ENCODE measurements at places on chromosomes 1 and 21.

DNA sequence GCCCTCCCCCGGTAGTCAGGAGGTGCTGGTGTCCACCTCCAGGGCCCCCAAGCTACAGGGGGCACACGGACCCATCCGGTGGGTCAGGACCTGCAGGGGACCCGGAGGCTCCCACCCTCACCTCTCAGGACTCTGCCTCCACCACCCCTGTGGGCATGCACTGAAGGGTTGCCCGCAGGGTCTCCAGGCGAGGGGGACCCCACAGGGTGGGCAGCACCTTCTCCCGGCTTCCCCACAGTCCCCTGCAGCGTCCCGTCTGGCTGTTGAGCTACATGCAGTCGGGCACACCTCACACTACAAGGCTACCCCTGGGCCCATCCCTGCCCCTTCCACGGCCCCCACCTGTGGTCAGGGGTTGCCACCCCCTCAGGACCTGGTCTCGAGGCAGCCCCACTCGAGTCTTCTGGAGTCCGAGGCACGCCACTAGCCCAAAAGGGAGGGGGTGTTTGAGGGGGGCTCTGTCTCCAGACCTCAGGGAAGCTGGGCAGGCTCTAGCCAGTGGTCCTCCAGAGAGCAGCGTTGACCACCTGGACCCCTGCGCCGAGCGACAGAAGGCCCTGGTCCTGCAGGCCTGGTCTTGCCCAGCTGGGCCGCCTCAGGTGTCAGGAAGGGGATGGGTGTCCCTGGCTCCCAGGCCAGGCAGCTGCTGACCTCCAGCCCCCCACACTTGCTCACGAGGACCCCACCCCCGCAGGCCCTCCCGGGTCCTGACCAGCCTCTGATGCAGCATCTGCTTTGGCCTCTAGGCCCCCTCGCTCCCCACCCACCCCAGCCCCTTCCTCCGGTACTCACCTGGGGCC is 9.6 kb downstream of the PARS2 start:
- DNase-seq = no peak

DNA sequence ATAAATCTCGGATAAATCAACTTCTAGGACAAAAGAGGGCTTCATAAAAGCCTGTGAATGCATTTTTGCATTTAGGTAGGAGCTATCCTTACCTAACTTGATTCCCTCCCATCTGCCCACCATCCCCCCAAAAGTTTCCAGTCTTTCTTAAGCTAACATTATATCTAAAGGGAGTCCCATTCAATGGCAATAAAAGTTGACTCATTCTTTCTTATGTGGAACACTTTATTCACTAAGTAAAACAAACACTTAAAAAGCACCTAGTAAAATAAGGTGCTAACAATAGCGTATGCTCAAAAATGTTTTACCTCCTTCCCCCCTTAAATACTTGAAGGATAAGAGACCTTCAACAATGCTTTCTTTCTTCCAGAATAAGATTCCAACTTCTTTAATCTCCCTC is 83.8 kb downstream of the GON4L start:
- no peak for DNase-seq

GRCh38 chr1:226888021-226888420 is 17.6 kb downstream of the PSEN2 start:
- DNase-seq = no peak

DNA sequence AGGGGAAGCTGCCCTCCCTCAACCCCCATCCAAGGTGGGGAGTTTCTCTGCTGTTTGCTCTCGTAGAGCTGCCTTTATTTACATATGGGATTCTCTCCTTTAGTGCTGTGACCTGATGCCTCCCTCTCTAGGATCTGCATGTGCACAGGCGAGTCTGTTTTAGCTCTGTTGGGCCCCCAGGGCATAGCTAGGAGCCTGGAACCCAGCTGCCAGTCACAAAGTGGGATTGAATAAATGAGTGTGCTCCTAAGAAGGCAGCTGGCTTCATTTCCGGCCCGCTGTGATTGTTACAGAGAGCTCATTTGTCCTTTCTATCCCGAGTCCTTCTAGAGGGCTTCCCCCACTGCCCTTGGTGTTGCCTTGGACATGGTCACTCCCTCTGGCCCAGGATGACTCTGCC is 176.6 kb downstream of the GRIK3 start:
- DNase-seq = no peak

DNA sequence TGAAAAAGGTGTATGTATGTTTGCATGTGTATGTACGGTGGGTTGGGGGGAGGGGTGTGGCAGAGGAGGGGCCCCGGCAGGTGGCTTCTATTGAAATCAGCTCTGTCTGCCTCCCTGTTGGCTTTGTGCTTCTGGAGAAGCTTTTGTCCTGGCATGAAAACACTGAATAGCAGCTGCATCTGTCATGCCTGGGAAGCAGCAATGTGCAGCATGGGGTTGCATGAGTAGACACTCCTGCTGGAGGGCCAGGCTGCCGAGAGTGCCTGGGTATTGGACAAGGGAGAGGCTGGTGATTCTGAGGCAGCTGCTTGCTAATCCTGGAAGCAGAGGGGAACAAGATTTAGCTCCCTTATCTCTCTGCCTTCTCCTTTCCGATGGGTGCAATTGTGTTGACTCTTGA is 20.5 kb downstream of the MAPKAPK2 start:
- DNase-seq = no peak

DNA sequence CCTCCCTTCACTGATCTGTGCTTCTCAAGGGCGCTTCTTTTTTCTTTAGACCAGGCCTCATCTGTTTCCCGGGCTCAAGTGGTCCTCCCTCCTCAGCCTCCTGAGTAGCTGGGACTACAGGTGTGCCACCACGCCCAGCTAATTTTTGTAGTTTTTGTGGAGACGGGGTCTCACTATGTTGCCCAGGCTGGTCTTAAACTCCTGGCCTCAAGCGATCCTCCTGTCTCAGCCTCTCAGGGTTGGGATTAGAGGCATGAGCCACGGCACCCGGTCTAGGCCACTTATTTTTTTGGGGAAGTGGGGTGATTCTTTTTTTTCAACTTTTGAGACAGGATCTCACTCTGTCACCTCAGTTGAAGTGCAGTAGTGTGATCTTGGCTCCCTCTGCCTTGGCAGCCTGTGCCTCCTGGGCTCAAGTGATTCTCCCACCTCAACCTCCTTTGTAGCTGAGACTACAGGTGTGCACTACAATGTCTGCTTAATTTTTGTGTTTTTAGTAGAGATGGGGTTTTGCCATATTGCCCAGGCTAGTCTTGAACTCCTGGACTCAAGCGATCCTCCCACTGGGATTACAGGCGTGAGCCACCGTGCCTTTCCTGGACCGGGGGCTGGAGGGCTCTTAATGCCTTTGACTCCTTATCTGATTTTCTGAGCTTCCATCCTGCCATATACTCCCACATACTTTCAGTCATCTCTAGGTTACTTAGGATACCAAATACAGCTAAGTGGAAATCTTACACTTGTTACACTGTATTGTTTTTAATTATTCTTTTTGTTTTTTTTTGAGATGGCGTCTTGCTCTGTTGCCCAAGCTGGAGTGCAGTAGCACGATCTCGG is 18.9 kb downstream of the MFAP2 start:
- no peak for DNase-seq

- DNase-seq = no peak
Observed at GRCh38 chr1:93347334-93347899, 1.7 kb downstream of the DR1 start.

GRCh38 chr1:30657131-30658013 is 66.0 kb downstream of the MATN1 start:
- DNase-seq = no peak

DNA sequence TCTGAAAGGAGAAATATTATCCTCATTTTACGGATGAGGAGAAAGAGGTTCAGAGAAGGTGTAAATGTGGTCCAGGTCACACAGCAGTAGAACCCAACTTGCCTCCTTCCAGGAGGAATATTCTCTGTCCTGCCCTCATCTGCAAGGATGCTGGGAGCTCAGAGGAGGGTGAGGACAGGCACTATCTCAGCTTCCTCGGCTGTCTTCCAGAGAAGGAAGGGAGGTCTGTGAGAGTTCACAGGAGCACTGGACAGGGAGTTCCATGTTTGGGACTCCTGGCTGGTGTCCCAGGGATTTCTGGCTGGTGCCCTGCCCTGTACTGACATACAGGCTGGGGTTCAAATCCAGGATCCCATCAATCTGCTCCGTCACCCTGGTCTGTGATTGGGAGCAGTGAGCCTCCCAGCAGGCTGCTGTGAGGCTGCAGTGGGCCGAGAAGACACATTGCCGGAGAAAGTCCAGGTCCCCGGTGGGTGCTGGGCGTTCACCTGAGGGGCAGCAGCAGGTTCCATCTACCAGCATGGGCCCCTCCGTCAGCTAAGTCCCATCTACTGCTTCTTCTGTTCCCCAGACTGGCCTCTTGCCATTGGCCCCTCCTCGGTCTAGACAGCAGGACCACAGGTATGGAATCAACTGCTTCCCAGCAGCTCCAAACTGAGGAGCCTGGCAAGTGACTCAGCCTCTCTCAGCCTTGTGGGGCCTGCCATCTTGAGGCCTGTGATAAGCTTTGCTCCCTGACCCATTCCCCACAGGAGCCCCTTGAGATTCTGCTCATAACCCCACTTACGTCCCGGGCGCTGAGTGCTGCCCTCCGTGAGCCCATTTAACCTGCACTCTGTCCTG is 8.5 kb upstream of the BSND start:
- DNase-seq = no peak

- no peak for DNase-seq
Observed at GRCh38 chr1:200780545-200781369, 42.1 kb downstream of the CAMSAP2 start.

DNA sequence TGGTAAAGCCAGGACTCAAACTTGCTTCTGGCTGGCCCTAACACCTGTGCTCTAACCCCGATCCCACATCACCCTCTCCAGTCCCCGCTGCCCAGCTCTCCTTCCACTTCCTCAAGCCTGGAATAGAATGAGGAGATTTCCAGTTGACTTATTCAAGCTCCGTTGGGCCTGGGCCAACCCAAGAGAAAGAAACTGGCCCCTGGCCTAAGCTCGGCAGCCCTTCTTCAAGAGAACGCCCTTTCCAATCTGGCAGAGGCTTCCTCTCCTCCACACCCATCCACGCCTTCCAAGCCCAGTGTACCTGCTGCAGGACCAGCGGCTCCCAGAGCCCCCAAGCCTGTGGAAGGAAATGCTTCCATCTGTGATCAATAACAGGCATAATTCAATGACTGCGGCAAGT is 51.9 kb downstream of the LRRN2 start:
- no peak for DNase-seq

- DNase-seq = no peak
Observed at GRCh38 chr1:19680644-19681043, 16.0 kb downstream of the HTR6 start.

GRCh38 chr1:81340239-81340638 is 460.5 kb upstream of the ADGRL2 start:
- no peak for DNase-seq

DNA sequence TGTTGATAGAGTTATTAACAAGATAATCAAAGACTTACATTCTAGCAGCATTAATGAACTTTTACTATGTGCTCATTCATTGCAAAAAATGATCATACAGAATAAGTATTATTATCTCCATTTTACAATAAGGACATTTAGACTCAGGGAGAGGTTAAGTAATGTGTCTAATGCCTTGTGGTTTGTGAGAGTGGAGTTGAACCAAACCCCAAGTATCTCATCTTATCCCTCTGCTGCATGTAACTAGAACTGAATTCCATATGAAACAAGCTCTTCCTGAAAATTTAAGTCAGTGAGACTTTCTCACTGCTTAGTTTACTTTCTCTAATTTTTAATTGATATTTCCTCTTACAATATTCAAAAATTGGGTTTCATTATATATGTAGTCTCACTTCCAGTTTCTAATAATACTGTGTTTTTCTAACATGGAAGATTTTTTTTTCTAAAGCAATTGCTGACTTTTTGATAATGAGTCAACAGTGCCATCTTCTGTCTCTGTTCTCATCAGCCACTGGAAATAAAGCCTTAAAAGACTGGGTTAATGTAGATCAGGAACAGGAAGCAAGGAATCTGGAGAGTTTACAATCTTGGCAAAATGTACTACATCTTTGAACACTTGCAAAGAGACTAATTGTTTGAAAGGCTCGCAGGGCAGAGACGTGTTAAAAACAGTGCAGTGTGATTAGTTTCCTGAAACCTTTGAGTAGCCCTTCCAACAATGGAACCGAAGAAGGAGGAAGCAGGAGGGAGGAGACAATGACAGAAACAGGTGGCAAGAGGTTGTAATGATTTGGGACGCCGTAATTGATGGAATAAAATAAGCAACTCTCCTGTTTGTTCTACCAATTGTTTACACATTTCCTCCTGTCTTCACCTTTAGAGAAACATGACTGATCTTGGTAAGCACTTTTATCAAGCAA is 567.6 kb downstream of the MRPL39 start:
- no peak for DNase-seq

DNA sequence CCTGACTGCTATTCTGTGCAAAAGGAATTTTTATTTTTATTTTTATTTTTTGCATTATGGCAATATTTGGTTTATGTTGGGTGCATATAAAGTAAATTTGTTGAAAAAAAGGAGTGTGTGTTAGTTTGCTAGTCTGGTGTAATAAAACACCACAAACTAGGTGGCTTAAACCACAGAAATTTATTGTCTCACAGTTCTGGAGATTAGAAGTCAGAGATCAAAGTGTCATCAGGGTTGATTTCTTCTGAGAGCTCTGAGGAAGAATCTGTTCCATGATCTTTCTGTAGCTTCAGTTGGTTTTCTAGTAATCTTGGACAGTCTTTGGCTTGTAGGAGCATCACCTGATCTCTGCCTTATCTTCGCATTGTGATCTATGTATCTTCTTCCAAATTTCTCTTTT is 6.5 kb downstream of the SLC30A7 start:
- no peak for DNase-seq

- no peak for DNase-seq
Observed at GRCh38 chr21:37753122-37753599, 163.1 kb downstream of the KCNJ6 start.

DNA sequence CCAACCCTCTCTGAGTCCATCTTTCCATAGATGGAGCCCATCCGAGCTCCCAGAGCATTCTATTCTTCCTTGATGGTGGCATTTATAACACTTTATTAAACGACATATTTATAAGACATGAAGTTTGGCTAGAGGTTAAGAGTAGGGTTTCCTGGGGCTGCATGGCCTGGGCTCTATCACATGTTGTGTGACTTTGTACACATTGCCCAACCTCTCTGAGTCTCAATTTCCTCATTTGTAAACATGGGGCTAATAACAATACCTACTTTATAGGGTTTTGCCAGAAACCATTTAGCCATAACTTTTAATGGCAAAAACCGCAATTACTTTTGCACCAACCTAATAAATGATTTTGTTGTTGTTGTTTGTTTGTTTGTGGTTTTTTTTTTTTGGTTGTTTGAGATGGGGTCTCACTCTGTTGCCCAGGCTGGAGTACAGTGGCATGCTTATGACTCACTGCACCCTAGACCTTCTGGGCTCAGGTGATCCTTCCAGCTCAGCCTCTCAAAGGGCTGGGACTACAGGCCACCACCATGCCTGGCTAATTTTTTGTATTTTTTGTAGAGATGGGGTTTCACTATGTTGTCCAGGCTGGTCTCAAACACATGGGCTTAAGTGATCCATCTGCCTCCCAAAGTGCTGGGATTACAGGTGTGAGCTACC is 13.9 kb upstream of the ASAP3 start:
- DNase-seq = no peak

GRCh38 chr1:168794057-168794456 is 65.1 kb upstream of the DPT start:
- no peak for DNase-seq

DNA sequence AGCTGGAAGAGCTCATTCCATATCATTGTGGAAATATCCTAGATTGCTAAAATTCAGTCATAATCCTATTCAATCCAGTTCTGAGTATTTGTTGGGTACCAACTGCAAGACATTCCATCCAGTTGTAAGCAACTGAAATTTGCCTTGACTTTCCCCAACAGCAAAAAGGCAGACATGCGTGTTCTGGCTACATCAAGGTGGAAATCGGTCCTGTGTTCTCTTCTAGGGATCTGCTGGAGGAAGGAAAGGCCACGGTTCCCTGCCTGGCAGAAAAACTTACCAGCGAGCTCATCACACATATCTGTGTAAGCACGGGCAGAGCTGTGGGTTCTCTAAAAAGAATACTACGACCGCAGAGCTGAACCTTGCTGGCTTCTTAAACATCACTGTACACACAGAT is 17.5 kb downstream of the MX1 start:
- no peak for DNase-seq

Data from HEK293T (cell line).